ENCODE measurements at places on chromosomes 11 and 22. TPM values are rescaled to one million over a fixed set of nuclear protein-coding genes. Genes with fewer than 3 reads are reported as not detected.

Gene ASCL2
- not detected for total RNA-seq

DNA sequence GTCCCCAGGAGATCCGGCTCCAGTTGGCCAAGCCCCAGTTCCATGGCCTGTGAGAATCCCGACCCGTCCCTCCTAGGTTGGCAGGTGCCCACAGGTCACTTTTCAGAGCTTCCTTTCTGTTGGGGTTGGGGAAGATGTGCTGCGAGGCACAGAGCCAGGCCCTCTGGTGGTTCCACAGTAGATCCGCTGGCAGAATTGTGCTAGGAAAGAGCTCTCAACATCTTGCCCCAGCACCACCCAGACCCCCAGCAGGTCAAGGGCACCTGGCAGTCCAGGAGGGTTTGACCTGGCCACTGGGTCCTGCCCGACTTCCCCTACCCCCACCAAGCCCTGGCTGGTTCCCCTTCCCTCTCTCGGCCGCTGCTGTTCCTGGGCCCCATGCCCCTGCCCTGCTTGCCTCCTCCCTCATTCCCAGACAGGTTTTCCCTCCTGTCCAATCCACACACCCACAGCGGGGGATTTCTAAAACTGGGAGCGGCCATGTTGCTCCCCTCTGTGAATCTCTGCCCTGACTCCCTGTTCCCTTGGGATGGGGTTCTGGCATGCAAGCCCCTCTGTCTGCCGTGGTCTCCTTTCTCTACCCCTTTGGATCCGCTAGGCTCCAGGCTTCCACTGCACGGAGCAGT lies 26.2 kb upstream of the GCAT start:
- DNase-seq, result peak; percentile 50

Gene CDC45
- total RNA-seq, result 8.2 TPM

DNA sequence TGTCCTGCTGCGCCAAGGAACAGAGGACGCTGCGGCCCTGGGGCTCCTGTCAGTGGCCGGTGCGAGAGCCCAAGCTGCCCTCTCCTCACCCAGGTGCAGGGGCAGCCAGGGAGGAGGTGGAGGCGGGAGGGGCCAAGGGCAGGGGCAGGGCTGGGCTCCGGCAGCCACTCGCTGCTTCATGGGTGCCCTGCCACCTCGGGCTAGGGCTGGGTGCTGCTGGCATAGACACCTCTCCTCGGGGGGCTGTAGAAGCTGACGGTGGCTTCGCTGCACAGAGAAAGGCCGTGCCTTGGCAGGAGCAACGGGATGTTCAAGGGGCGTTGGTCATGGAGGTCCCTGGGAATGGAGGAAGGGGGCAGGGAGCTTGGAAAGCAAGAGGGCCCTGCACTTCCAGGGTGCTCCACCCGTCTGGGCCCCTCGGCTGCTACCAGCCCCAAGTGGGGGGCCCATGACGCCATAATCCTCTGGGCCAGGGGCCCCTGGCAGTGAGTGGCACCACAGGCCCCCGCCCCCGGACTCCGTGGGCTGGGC lies 1.6 kb upstream of the TBX1 start:
- DNase-seq, result no peak

Gene NCAM1
- 4.2 TPM for total RNA-seq

All from dermis microvascular lymphatic vessel endothelial cell (primary cell).